ENCODE measurements at places on chromosomes 6 and 20.

DNA sequence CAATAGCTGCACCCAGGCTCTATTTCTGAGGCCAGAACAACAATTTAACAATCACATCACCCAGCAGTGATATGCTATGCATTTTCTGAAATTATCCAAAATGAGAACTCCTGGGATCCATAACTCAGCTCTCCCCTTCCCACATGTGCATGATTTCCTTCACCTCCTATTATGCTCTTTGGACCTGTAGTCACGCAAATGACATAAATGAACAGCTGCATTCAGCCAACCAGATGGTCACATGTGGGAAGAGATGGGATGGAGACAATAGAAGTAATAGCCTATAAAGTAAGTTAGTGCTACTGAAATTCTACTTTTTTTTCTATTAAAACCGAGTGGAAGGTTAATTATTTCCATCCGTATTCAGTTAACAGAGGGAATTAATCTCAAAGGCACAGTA lies 662.1 kb upstream of the ID4 start:
- no peak for DNase-seq

GRCh38 chr20:23115822-23116221 lies 29.7 kb upstream of the CD93 start:
- no peak for DNase-seq

DNA sequence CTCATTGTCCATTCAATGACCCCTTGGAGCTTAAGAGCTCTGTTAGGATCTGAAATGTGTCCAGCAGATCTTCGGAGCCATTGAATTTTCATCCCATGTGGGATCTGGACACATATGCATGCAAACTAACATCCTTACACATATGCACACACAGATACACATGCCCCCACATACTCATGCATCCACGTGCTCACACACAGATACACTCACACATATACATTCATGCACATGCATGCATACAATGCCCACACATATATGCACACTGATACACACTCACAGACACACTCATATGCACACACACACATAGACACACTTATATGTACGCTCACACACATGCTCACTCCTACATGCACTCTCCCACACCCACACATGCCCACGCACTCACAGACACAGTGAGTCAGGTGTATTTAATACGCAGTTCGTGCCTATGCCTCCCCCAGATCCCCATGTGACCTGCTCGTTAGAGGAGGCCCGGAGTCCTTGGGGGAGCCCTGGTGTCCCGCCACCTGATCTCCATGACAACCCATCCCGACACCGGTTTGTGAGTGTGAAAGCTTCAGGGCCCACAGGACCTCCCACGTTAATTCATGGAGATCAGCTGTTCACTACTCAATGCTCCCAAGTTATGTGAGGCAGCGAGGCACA lies 121.9 kb upstream of the SULF2 start:
- DNase-seq = peak; percentile 4

- DNase-seq = peak; percentile 5
Observed at GRCh38 chr6:16471222-16471909, 233.0 kb downstream of the GMPR start.

GRCh38 chr6:105200133-105200730 lies 20.4 kb upstream of the POPDC3 start:
- DNase-seq = no peak

DNA sequence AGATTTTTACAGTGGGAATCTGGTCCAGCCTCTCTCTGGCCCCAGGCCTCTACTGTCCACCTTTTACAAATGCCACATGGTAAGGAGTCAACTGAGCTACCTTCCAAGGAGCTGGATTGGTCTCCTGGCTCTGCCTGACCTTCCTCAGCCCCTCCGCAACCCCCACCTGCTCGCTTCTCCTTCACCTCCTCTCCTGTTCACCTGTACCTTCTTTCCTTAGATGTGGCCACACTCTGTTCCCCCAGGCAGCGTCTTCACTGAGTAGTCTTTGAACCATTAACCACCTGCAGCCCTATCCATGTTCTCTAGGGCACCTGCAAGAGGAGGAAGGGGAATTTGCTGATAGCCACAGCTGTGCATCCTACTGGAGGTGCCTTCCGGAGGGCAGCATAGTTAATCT lies 55.3 kb upstream of the DDR1 start:
- DNase-seq = no peak

GRCh38 chr6:39327507-39327906 lies 5.0 kb upstream of the KCNK16 start:
- DNase-seq = no peak

DNA sequence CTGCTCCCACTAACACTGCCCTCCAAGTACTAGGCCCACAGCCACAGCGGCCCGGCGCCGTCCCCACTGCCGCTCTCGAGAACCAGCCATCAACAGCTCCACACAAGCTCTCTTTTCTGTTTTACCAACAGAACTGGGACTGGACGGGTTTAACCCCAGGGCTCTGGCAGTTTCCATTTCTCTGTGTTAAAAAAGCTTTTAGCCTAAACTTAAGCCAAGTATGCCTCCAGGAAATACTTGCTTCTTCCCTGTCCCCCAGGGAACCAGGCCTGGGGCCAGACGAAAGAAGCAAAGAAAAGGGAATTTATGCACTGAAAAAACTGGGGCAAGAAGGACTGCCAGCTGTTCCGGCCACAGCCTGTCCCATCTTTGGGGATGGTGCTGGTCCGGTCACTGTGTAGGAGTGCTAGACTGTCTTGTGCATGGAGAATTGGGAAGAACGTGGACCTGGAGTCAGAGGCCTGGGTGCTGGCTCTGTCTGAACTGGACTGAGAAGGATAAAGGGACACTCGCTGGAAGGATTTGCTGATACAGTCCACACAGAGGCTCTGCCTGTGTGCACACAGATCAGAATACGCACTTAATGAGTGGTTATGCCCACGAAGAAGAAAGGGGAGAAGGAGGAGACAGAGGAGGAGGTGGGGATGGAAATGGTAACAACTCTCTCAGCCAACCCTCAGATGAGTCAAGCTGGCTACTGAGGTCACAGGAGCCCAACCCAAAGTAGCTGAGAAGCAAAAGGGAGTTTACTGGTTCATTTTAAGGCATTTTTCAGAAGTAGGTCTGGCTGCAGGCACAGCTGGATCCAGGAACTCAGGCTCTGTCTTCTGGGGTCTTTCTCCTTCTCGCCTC lies 254.4 kb upstream of the PMEPA1 start:
- DNase-seq = no peak

- no peak for DNase-seq
Observed at GRCh38 chr6:155254139-155254538, 9.7 kb upstream of the CLDN20 start.

- no peak for DNase-seq
Observed at GRCh38 chr6:18742406-18742805, 355.3 kb downstream of the RNF144B start.

DNA sequence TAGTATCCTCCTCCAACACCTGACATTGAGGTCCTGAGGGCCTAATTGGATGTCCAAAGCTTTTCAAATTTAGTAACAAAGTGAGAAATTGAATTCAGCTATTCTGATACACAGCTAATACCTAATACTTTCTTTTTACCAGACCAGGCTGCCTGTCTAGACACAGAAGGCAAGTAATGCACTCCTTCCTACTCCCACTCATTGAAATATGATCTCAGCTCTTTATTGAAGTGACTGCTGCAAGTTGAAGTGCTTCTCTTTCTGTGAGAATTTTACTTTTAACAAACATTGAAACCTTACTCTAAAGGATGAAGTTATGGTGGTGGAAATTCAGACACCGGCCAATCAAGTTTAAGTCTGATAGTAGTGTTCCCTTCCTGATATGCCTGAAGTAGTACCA lies 90.8 kb upstream of the OGFRL1 start:
- DNase-seq = peak; percentile 56

DNA sequence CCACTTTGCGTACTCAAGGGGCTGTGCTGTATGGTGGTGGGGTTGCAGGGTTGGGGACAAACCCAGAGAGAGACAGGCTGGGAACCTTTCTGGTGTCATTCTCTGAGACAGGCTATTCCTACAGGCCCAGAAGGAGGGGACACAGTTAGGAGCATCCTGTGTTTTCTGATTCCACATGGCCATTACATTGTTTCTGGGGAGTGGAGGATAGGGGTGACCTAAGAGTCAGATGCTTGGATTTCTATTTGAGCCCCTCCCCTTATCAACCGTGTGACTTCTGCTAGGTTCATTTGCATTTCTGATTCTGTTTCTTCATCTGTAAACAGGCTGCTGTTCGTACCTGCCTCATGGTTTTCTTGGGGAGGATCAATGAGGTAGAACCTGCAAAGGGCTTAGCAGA lies 29.4 kb upstream of the EPB41L1 start:
- DNase-seq = no peak

- no peak for DNase-seq
Observed at GRCh38 chr6:103178193-103178592, 1681.5 kb downstream of the HACE1 start.

DNA sequence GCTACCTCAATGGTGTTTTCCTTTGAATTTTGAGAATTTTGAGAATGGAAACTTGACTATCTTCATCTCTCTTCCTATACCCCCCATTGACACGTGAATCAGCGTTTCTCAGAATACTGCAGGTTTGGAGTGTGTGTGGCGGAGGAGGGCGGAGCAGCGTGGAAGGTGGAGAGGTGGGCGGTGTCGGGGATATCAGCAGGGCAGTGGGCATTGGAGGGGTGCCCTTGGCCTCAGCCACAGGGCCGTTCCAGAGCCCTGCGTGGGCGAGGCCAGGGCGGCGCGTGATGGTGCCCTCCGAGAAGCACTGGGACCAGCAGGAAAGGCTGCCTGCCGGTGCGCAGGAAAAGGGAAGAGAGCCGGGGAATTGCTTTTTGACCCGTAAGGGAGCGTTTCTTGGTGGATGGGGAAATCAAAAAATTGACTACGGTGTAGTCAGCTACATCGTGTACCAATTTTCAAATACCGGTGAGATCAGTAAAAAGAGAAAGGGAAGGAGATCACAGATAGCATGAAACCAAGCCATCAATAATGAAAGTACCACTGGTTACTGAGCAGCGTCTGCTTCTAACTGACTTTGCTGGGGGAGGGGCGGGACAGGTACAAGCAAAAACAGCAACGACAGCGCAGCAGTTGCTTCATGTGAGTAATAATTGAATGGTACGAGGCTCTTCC lies 82.7 kb upstream of the DUSP22 start:
- no peak for DNase-seq

GRCh38 chr6:113140721-113141120 lies 716.4 kb upstream of the MARCKS start:
- no peak for DNase-seq

DNA sequence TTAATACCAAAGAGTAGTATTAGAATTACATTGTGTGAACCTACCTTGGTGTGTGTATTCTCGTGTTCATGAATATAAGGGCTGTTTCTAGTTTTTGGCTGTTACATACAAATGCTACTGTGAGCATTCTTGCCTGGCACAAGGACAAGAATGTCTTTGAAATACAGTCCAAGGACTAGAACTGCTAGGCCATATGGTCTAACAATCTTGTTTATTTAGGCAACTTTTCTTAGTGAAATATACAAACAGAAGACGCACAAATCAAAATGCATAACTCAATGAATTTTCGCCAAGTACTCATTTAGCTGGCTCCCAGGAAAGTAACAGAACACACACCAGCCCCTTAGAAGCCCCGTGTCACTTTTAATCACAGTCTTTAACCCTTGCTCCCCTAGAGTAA lies 28.5 kb downstream of the KDM1B start:
- no peak for DNase-seq

DNA sequence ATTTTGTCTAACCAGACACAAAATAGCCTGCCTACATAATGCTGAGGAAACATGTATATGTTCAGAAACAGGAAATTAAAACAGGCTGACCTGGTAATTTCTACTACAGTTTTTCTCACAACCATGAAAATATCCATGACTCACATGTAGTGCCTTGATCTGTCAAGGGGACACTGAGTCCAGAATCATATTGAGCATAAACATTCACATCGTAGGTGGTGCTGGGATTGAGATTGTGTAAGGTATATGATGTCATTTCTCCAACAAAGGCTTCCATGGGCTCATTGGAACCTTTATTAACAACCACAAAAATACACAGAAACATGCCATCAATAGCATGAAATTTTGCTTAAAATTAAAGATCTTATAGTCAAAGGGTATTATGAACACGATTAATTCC lies 80.9 kb downstream of the COL12A1 start:
- no peak for DNase-seq

- DNase-seq = no peak
Observed at GRCh38 chr6:154689493-154690255, 43.5 kb upstream of the SCAF8 start.

DNA sequence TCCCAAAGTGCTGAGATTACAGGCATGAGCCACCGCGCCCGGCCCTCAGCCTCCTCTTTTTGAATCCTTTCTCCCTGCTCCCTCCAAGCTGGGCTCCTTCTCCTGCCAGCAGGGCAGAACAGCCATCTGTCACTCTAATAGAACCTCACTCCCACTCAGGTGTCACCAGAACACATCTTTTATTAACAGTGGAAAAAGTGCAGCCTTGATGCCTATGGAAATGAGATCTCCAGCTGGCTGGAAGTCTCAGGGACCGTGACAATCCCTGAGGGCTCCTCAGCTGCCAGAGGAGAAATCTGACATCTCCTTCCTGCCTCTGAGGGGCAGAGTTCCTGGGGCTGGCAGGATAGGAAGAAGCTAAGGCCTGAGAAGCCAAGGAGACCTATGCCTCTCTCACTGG lies 28.0 kb downstream of the TMC2 start:
- no peak for DNase-seq

- no peak for DNase-seq
Observed at GRCh38 chr20:37262505-37262904, 891 bp upstream of the GHRH start.

- DNase-seq = no peak
Observed at GRCh38 chr20:20528861-20529260, 161.0 kb downstream of the INSM1 start.

- peak; percentile 59 for DNase-seq
Observed at GRCh38 chr6:79600812-79601609, 30.1 kb upstream of the SH3BGRL2 start.

- no peak for DNase-seq
Observed at GRCh38 chr6:52155791-52156576, 30.2 kb upstream of the IL17A start.

Measured in kidney glomerular epithelial cell (primary cell).